Sigmoid colon (tissue), 7 donors: ENCODE measurements at places on chromosomes 3 and 15. TPM values are rescaled to one million over a fixed set of nuclear protein-coding genes. Genes with fewer than 3 reads are reported as not detected.

CHRFAM7A gene
- total RNA-seq, result 0.82 TPM

PAQR5 gene
- not detected for total RNA-seq

GRK7 gene
- not detected for total RNA-seq

SLC12A1 gene
- total RNA-seq, result not detected

CP gene
- total RNA-seq, result 7.1 TPM

PYGO1 gene
- total RNA-seq, result 17.6 TPM

P2RY1 gene
- 24.6 TPM for total RNA-seq

RTP1 gene
- not detected for total RNA-seq

ABHD17C gene
- 2.0 TPM for total RNA-seq

ITIH1 gene
- not detected for total RNA-seq

SAXO2 gene
- not detected for total RNA-seq

CHRNA5 gene
- 2.0 TPM for total RNA-seq

CCDC66 gene
- 86.1 TPM for total RNA-seq

PRSS50 gene
- 0.16 TPM for total RNA-seq

RBP2 gene
- not detected for total RNA-seq

NPHP3 gene
- 44.7 TPM for total RNA-seq

SUSD5 gene
- total RNA-seq, result 2.1 TPM

PLEKHO2 gene
- 43.4 TPM for total RNA-seq

PTH1R gene
- 7.5 TPM for total RNA-seq

GMNC gene
- total RNA-seq, result not detected

SAMMSON gene
- 0.82 TPM for total RNA-seq

ELP6 gene
- total RNA-seq, result 17.4 TPM

SEMA7A gene
- 1.1 TPM for total RNA-seq

SLC9A9 gene
- 18.9 TPM for total RNA-seq
